Stimulated activated CD8-positive, alpha-beta memory T cell treated with anti-CD3 and anti-CD28 coated beads, Interleukin-12 subunit alpha, Interleukin-12 subunit beta, amount 100 ng/mL, for 1 hour (primary cell): ENCODE measurements at places on chromosomes 6 and 20.

- DNase-seq: no peak
Measured at GRCh38 chr20:62922451-62922921, 3.8 kb downstream of the DIDO1 start.

GRCh38 chr6:108361312-108361932 is 66.6 kb downstream of the AFG1L start:
- no peak for DNase-seq

- DNase-seq: no peak
Measured at GRCh38 chr6:158778005-158778527, 41.1 kb downstream of the EZR start.

DNA sequence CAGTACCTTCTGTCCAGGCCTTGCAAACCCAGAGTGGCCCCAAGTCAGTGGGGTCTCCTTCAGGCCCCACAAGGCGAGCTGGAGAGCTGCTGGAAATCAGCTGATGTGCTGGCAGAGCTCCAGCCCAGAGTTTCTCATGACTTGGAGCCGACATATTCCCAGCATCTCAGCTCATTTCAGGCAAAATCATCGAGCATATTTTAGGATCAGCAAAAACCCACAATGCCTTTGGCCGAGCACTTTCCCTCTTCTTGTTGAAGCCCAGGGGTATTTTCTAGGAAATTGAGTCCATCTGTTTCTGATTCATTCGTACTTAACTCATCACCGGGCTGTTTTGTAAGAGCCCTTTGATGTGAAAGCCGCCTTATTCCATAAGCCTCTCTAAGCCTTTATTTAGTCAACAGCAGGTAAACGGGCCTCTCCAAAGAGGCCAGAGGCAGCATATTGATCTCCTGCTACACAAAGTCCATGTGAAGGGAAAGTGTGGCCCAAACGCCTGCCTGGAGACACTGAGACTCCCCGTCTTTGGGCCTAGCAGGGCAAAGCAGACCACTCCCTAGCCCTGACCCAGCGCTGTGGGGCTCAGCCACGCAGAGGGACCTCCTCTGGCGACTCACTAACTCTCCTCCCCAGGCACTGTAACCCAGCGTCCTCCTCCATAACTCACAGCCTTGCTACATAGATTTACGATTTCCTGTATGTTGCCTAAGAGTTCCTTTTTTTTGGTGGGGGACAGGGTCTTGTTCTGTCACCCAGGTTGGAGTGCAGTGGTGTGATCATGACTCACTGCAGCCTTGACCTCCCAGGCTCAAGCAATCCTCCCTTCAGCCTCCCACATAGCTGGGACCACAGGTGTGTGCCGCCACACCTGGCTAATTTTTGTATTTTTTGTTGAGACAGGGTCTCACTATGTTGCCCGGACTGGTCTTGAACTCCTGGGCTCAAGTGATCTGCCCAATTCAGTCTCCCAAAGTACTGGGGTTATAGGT is 12.1 kb upstream of the C20orf203 start:
- no peak for DNase-seq
